ENCODE measurements at places on chromosomes 3 and 15.

- no peak for DNase-seq
Observed at GRCh38 chr3:53196575-53197407, 35.8 kb downstream of the PRKCD start.

DNA sequence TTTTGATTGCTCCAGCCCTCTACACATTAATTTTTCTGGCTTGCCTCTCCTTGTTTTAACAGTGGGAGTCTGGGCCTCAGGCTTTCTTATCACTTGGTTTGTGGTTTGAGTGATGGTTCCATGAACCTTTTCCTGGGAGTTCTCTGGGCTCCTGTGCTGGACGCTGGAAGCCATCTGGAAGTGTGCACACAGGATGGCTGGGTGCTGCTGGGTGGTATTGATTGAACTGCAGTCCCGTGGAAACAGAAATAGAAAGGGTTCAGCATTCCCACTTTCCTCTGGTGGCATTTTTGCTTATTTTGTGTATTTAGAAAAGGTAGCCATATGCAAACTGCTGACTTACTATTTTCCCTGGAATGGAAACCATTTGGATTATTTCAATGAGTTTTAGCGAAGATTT lies 25.6 kb downstream of the MITF start:
- no peak for DNase-seq

- DNase-seq, result no peak
Observed at GRCh38 chr3:159634483-159634882, 354.2 kb upstream of the IL12A start.

DNA sequence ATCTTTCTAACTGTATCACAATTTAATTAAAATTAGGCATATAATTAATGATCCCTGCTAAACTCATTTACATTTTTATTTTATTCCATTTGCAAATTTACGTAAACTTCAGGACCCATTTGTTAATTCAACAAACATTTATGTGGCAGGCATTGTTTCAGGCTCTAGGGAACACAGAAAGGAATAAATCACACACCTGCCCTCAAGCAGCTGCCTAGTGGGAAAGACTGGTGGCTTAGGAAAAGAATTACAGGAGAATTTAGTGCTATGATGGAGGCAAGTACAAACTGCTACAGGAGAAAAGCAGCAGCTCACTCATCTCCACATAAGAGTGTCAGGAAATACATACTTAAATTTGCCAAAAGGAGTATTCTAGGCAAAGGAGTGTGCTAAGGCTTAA lies 11.2 kb downstream of the CBLB start:
- DNase-seq, result no peak

GRCh38 chr3:107574650-107575049 lies 51.9 kb downstream of the BBX start:
- no peak for DNase-seq

DNA sequence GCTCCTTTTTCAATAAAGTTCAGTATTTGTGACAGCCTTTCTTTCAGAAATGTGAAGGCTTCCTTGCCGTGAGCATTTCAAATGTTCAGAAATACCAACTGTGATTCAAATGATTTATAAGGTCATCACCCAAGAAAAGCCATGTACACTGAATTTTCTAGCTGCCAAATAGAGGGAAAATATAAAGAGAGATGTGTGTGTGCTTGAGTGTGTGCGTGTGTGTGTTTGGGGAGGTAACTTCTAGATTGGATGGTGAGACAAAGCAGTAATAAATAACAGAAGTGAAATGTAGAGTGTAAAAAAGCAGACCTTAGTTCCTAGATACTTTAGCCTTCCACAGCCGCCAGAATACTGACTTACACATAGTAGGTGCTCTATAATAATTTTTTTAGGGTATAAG lies 577.4 kb downstream of the TBL1XR1 start:
- no peak for DNase-seq

- no peak for DNase-seq
Observed at GRCh38 chr3:31536497-31536896, 3.8 kb downstream of the STT3B start.

DNA sequence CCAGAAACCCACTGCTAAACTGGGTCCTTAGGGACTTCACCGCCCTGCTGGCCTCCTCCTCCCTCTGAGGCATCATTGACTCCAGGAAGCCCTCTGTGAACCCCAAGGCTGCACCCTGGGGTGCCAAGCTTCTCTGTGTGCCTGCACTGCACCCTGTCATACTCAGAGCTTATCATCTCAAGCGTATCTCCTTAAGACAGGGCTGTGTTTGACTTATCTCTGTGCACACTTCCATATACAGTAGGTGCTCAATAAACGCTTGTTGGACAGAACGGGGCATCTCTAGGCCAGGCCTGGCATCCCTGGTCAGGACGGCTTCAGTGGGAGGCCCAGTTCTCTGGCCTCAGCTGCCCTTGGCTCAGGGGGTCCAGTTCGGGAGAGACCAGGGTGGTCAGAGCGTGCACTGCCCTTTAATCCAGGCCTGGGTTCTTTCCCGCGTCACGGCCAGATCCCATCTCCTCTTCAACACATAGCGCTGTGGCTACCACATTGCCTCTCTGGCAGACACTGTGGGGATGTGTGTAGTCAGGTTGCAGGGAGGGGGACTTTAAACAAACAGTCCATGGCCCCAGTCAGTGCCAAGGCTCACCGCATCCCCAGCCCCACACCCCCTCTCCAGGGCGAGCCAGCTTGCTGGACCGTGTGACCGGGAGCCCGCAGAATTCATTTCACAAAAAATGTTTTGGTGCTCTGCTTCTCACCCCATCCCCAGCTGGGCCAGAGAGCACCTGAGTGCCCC lies 33.4 kb downstream of the MAGEF1 start:
- no peak for DNase-seq

- DNase-seq, result no peak
Observed at GRCh38 chr3:13557417-13557816, 8.5 kb downstream of the FBLN2 start.

DNA sequence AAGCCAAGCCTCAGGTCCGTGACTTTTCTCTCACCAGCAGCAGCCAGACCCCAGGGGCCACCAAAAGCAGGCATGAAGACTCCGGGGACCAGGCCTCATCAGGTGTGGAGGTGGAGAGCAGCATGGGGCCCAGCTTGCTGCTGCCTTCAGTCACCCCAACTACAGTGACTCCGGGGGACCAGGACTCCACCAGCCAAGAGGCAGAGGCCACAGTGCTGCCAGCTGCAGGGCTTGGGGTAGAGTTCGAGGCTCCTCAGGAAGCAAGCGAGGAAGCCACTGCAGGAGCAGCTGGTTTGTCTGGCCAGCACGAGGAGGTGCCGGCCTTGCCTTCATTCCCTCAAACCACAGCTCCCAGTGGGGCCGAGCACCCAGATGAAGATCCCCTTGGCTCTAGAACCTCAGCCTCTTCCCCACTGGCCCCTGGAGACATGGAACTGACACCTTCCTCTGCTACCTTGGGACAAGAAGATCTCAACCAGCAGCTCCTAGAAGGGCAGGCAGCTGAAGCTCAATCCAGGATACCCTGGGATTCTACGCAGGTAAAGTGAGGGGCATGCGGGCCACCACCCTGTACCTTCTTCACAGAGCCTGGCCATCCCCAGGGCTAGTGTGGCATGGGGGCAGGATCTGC lies 12.0 kb upstream of the ABTB1 start:
- no peak for DNase-seq

DNA sequence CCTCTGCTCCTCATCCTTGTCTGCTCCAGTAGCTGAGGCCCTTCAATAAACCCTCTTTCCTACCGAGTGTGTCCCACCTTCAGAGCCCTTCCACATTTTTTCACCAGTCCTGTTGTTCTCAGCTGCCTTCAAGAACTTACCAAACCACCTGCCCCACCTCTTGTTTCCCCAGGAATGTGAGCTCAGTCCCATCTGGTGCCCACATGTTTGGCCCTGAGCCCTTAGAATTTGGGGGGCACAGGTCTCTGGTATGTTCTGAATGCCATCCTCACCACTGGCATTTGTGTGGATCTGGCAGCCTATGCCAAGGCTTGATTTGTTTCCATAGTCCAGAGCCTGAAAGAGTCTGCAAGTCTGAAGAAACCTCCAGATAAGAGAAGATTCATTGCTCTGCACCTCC lies 315.2 kb upstream of the PPP2R3A start:
- no peak for DNase-seq

GRCh38 chr15:90496791-90497190 lies 32.9 kb upstream of the CRTC3 start:
- DNase-seq, result no peak

DNA sequence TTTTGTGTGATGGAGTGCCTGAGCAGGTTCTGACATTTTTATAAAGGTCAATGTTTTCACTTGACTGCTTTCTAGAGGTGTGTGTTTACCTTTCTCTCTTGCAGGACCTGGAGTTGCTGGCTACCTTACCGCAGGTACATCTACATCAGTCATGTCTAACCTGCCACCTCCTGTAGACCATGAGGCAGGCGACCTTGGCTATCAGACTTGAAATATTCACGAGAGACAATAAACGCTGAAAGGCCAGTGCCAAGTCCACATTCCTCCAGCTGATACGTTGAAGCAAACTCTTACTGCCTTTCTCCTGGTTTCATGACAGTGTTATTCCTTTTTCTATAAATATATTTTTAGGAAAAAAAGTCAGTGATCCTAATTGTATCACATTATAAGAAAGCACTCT lies 59.0 kb upstream of the ACKR4 start:
- DNase-seq, result no peak

GRCh38 chr3:11901286-11901875 lies 54.7 kb upstream of the TAMM41 start:
- no peak for DNase-seq

DNA sequence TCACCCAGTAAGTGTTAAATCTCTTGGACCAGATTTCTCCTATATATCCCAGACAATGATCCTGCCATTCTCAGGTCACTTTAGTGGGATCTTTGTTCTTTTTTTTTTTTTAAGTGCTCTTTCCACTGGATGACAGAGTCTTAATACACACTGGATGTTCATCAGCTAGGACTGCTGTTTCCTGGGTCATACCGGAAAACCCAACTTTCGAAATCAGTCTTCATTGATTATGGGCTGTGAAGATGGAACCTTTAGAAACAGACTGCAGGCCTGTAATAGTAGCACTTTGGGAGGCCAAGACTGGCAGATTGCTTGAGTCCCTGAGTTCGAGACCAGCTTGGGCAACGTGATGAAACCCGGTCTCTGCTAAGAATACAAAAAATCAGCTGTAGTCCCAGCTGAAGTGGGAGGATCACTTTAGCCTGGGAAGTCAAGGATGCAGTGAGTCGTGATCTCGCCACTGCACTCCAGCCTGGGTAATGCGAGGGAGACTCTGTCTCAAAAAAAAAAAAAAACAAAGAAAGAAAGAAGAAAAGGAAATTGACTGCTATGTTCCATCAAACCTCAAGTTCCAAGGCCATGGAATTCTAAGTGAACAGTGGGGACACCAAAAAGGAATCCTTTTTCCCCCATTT lies 2.3 kb downstream of the EOGT start:
- DNase-seq, result no peak

- DNase-seq, result no peak
Observed at GRCh38 chr3:62046326-62046725, 327.0 kb downstream of the FEZF2 start.

DNA sequence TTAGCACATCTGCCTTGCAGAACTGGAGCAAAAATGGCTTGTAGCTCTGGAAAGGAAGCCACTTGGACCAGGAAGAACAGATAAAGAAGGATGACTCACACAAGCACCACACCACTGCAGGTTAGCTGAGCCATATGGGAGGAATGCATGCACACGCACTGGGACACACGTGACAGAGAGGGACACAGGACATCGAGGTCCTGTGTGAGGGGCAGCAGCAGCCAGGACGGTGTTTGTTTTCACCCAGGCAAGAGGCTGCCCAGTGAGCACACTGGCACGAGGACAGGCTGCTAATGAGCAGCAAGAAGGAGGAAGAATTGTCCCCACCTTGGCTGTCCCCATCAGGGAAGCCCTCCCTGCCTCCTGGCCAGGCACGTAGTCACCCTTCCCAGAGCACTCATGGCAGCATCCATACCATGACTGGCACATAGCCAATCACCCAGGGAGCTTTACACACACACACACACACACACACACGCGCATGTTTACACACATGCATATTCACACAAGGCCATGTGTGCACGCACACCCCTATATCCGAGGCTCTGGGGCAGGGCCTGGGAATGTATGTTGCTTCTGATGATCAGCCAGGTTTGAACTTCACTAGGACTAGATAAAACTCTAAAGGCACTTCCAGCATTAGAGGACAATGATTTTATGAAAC lies 24.0 kb upstream of the SPTBN5 start:
- no peak for DNase-seq

- DNase-seq, result no peak
Observed at GRCh38 chr3:140292684-140293083, 357.7 kb downstream of the CLSTN2 start.

DNA sequence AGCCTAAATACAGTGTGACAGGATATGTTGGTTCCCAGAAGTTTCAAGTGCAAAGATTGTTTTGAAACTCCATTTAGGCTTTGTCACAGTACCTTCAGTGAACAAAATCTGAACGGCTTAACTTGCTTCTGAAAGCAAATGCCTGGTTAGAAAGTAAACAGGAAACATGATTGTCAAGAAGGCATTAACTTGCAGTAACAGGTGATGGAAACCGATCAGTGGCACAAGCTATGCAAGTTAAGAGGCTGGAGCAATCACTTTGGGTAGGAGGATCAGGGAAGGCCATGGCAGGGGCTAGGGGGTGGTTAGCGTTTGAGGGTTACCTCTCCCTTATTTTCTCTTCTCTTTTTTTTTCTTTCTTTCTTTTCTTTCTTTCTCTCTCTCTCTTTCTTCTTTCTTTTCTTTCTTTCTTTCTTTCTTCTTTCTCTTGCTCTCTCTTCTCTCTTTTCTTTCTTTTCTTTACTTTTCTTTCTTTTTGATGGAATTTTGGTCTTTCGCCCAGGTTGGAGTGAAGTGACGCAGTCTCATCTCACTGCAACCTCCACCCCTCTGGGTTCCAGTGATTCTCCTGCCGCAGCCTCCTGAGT lies 2.4 kb downstream of the HYKK start:
- DNase-seq, result no peak

- DNase-seq, result no peak
Observed at GRCh38 chr15:59833366-59833765, 144.2 kb upstream of the BNIP2 start.

DNA sequence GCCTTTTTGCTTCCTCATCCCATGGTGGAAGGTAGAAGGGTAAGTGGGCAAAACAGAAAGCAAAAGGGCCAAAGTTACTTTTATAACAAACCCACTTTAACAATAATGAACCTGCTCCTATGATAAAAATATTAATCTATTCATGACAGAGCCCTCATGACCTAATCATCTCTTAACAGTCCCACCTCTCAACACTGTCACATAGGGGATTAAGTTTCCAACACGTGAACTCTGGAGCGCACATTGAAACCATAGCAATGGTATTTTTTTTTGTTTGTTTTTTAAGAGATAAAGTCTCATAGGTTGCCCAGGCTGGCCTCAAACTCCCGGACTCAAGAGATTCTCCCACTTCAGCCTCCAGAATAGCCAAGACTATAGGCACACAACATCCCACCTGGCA lies 30.7 kb downstream of the KATNBL1 start:
- DNase-seq, result no peak

DNA sequence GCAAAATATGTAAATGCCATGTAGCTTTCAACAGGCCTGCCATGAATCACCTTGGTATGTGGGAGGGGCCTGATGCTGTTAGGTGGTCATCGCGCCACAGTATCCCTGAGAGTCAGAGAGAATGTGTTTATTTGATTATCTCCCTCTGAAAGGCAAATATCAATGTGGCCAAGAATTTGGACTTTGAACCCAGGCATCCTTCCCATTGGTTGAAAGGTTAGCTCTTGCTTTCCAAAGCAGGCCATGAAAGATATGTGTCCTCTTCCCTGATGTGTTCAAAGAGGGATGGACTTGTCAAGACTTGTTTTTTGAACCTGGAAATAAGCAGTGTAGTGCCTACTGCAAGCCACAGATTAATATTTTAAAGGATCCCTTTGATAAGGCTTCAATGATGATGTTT lies 36.7 kb downstream of the SRP14 start:
- DNase-seq, result no peak
